ENCODE measurements at places on chromosomes 2 and 18. TPM values are rescaled to one million over a fixed set of nuclear protein-coding genes. Genes with fewer than 3 reads are reported as not detected.

The SCG2 gene
- 1.0 TPM for total RNA-seq

The TMEFF2 gene
- 2.8 TPM for total RNA-seq

The CD8B gene
- not detected for total RNA-seq

The AMER3 gene
- not detected for total RNA-seq

The ZSCAN30 gene
- total RNA-seq, result 21.7 TPM

The LRRTM4 gene
- total RNA-seq, result under 0.01 TPM

The CTAGE1 gene
- total RNA-seq, result not detected

The RAB31 gene
- 48.9 TPM for total RNA-seq

The FMNL2 gene
- total RNA-seq, result 46.4 TPM

The SPP2 gene
- not detected for total RNA-seq

The DNAH6 gene
- total RNA-seq, result 0.58 TPM

The LTBP1 gene
- total RNA-seq, result 645 TPM

The GALNT13 gene
- 0.17 TPM for total RNA-seq

The CCDC121 gene
- total RNA-seq, result 3.1 TPM

The GREB1L gene
- total RNA-seq, result not detected

The EFHD1 gene
- not detected for total RNA-seq

The CCDC178 gene
- 0.29 TPM for total RNA-seq

The MOGAT1 gene
- total RNA-seq, result not detected

The SANBR gene
- 13.4 TPM for total RNA-seq

The GAD1 gene
- 0.33 TPM for total RNA-seq

The FNDC4 gene
- 34.7 TPM for total RNA-seq

The NTSR2 gene
- total RNA-seq, result not detected

The PRKAG3 gene
- 0.50 TPM for total RNA-seq

The CPLX4 gene
- total RNA-seq, result not detected

The B3GNT7 gene
- total RNA-seq, result 0.33 TPM

The LIPT1 gene
- 4.6 TPM for total RNA-seq

The BMP10 gene
- total RNA-seq, result not detected

The NEUROD1 gene
- not detected for total RNA-seq

The PROKR1 gene
- not detected for total RNA-seq

The ADCY3 gene
- total RNA-seq, result 40.6 TPM

The IL1R2 gene
- not detected for total RNA-seq

The CYS1 gene
- total RNA-seq, result 7.3 TPM

The CNDP1 gene
- not detected for total RNA-seq

The ABCG5 gene
- not detected for total RNA-seq

The FBLN7 gene
- total RNA-seq, result 0.29 TPM

The ATP6V1C2 gene
- total RNA-seq, result not detected

The UXS1 gene
- total RNA-seq, result 32.9 TPM

The CYTIP gene
- total RNA-seq, result not detected

The DNAJC5G gene
- total RNA-seq, result not detected

The MEP1B gene
- 0.17 TPM for total RNA-seq

The NAT8 gene
- total RNA-seq, result not detected

The SESTD1 gene
- 27.8 TPM for total RNA-seq

The CAPN14 gene
- 0.33 TPM for total RNA-seq

The VWA3B gene
- total RNA-seq, result not detected

The IL18R1 gene
- 0.66 TPM for total RNA-seq

The HOXD3 gene
- 0.29 TPM for total RNA-seq

The GCG gene
- total RNA-seq, result not detected

The NPHP1 gene
- 5.1 TPM for total RNA-seq

The GPR75 gene
- 1.3 TPM for total RNA-seq

The GKN1 gene
- not detected for total RNA-seq

The NT5C1B gene
- not detected for total RNA-seq

Measured in smooth muscle cell of trachea (primary cell).